ENCODE measurements at places on chromosomes 1 and 21.

DNA sequence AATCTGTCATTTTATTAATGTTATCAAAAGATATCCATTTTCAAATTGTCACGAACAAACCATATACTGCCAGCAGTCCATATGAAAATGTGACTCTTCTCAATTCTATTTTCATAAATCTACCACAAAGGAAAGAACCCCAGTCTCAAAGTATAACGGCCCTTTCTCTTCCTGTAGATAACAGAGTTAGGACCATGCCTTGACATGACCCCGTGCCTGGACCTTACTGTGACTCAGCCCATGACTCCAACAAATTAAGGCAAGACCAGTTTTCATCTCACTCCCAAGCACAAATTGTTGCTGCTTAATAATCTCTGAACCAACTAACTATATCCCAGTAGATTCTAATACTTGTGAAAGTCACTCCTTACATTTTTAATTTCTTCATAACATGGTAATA is 124.4 kb upstream of the NFIA start:
- no peak for DNase-seq

DNA sequence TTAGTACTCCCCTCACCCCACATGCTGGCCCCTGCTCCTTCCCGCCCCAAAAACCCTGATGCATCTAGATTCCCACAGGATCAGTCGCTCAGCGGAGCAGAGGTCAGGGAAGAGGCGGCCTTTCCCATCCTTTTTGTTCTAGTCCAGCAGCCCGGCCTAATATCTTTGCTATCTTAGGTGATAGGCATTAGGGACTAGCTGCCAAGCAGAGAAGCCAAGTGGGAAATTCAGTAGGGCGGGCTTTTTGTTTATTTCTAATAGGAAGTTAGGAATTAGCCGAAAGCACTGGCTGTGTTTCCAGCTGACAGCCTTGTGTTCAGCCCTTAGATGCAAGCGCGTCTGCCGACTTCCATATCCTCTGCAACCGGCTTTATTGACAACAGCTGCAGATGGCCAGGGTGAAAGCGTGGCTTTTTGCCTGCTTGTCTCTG is 59.0 kb upstream of the BCAR3 start:
- DNase-seq: no peak

- no peak for DNase-seq
Observed at GRCh38 chr1:47582891-47583608, 145.2 kb downstream of the FOXD2 start.

GRCh38 chr1:211843507-211844298 is 13.1 kb upstream of the LPGAT1 start:
- DNase-seq: no peak

GRCh38 chr1:49728377-49728776 is 295.4 kb downstream of the AGBL4 start:
- DNase-seq: no peak

DNA sequence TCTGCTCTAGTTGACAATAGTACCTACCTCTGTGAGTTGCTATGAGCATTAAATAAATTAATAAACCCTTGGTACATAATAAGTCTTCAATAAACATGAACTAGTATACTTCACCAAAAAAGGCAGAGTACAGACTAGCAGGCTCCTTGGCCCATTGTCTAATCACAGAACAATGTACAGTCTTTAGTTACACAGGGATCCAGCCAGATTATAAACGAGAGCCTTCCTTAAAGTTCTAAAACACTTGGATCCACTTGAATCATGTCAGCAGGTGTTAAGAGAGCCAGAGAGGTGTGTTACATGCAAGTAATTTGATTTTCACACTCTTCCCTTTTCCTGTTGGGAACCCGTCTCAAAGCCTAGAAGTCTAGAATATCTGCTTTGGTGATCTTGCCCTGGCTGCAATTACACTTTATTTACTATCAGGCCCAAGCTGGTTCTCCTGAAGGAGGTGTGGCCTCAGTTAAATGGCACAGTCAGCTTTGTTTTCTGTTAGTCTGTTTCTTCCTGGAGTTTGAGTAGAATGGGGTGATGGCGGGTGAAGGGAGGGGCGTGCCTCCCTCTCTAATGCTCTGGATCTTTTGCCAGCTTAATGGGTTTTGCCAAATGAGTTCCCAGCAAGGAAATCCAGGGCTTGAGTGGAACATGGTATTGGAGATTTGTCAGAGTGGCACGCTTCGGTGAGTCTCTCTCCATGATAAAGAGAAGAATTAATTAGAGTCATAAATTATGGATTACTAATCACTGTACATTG is 570.9 kb upstream of the CAMK1G start:
- no peak for DNase-seq

Measured in GM10248 (cell line).